ENCODE measurements at places on chromosomes 1 and 21. TPM values are rescaled to one million over a fixed set of nuclear protein-coding genes. Genes with fewer than 3 reads are reported as not detected.

DNA sequence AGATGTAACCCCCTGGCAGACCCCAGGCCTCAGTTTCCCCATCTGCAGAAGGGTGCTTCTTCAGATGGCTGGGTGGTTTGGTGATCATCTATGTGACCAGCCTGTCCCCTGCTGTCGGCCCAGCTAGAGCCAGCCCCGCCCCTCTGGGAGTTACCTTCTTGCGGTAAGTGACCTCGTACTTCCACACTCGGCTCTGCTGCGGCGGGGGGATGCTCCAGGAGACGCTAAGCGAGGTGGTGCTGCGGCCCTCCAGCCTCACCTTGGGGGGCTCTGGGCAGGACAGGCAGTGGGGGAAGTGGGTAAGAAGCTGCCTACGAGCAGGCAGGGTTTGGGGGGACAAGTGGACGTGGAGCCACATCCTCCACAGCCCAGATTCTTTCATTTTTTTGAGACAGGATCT lies 20.4 kb downstream of the EPHA2 start:
- H3K4me1 ChIP-seq, result peaks cover 6% of the 10 kb centered on the region
- no peak overlapping the region for H3K4me3 ChIP-seq
- no peaks in the 10 kb centered on the region for H3K27me3 ChIP-seq

GRCh38 chr21:31473685-31474345 lies 129.8 kb upstream of the TIAM1 start:
- H3K27ac ChIP-seq, result no peak overlapping the region
- no peak for DNase-seq
- peaks cover 7% of the 10 kb centered on the region for H3K36me3 ChIP-seq
- no peak overlapping the region for H3K4me3 ChIP-seq
- peaks cover 29% of the 10 kb centered on the region for H3K4me1 ChIP-seq
- H3K27me3 ChIP-seq, result no peaks in the 10 kb centered on the region

DNA sequence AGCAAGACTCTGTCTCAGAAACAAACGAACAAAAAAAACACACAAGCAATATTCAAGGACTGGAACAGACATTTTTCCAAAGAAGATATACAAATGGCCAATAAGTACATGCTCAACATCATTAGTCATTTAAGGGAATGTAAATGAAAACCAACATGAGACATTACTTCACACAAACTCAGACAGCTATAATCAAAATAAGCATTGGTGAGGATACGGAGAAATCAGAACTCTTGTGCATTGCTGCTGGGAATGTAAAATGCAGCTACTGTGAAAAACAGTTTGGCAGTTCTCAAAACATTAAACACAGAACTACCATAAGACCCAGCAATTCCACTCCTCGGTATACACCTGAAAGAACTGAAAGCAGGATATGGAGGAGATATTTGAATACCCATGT lies 15.4 kb downstream of the NOL9 start:
- H3K4me1 ChIP-seq, result no peaks in the 10 kb centered on the region
- no peaks in the 10 kb centered on the region for H3K27me3 ChIP-seq
- H3K36me3 ChIP-seq, result peaks cover 5% of the 10 kb centered on the region
- no peak overlapping the region for H3K27ac ChIP-seq
- no peak for DNase-seq

Gene OR2L13
- not detected for total RNA-seq

- no peaks in the 10 kb centered on the region for H3K27me3 ChIP-seq
- no peak overlapping the region for H3K4me3 ChIP-seq
- no peak for DNase-seq
- no peak overlapping the region for H3K27ac ChIP-seq
- peaks cover 12% of the 10 kb centered on the region for H3K4me1 ChIP-seq
- H3K36me3 ChIP-seq, result no peaks in the 10 kb centered on the region
Observed at GRCh38 chr1:187236676-187237075, 407.9 kb downstream of the PLA2G4A start.

- no peaks in the 10 kb centered on the region for H3K27me3 ChIP-seq
- no peak overlapping the region for H3K27ac ChIP-seq
- H3K4me3 ChIP-seq, result no peak overlapping the region
- DNase-seq, result no peak
Observed at GRCh38 chr1:229479660-229480399, 28.3 kb downstream of the NUP133 start.

DNA sequence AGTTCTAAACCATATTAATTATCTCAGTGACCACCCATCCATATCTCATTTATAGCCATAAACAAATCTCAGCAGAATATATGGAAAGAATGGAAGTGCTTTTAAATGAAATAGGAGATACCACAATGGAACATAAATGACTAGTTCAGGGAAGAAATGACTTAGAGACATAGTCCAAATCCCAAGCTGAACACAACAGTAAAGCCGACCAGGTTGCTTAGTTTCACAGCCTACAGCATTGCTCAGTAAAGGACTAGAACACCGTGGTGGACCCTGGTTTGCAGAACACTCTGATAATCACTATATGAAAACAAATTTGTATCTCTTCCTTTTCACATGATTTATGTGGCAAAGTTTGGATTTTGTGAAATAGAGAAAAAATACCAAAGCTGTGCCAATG lies 40.3 kb downstream of the MYSM1 start:
- H3K27me3 ChIP-seq, result no peaks in the 10 kb centered on the region
- H3K4me1 ChIP-seq, result no peaks in the 10 kb centered on the region
- no peak for DNase-seq
- H3K36me3 ChIP-seq, result peaks cover 26% of the 10 kb centered on the region

GRCh38 chr1:174262349-174263241 lies 103.3 kb downstream of the RABGAP1L start:
- H3K36me3 ChIP-seq, result no peaks in the 10 kb centered on the region
- H3K27ac ChIP-seq, result no peak overlapping the region
- H3K4me1 ChIP-seq, result no peaks in the 10 kb centered on the region
- DNase-seq, result no peak
- H3K4me3 ChIP-seq, result no peak overlapping the region
- no peaks in the 10 kb centered on the region for H3K27me3 ChIP-seq

DNA sequence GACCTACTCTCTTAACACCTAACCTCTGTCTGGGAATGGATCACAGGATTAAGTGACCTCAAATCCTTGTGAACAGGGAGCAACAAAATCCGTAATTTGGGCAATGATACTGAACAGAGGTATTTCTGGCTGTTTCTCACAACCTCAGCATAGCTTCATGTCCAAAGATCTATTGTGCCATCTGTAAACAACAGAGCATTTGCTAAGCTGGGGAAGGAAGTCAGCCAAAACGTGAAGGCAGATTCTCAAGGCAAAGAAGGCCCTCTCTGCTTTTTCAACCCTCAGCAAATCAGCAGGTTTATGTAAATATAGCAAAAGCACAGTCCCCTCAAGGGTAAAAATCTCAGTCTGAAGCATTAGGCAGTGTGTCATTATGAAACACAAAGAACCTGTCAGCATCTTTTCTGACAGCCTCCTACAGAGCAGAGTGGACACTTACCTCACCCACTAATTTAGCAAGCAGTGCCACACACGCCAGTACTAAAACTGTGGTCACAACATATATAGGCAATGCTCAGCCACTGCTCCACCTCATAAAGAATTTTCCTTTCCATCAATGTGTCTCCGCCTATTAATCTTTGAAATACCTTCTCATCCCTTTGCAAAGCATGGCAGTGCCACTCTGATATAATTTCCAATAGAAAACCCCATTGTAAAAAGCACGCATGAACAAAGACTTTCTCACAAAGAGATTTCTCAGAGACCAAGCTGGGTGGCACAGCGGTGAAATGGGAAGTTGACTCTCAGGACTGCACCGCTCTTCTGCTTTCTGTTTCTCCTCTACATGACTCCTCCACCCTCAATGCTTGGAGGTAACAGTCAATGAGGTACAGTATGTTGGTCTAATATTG lies 188.0 kb downstream of the RERE start:
- peaks cover 7% of the 10 kb centered on the region for H3K36me3 ChIP-seq
- no peaks in the 10 kb centered on the region for H3K27me3 ChIP-seq
- peaks cover 63% of the 10 kb centered on the region for H3K4me1 ChIP-seq
- DNase-seq, result no peak

Gene FAM177B
- 0.34 TPM for total RNA-seq

Gene PRELP
- 0.07 TPM for total RNA-seq

- peaks cover 25% of the 10 kb centered on the region for H3K27me3 ChIP-seq
- no peak for DNase-seq
- H3K4me3 ChIP-seq, result peak overlapping the region; percentile 81
- H3K4me1 ChIP-seq, result peaks cover 36% of the 10 kb centered on the region
- H3K36me3 ChIP-seq, result peaks cover 3% of the 10 kb centered on the region
Observed at GRCh38 chr1:41365772-41366454, 4.7 kb downstream of the FOXO6 start.

- no peak for DNase-seq
- peaks cover 3% of the 10 kb centered on the region for H3K27me3 ChIP-seq
- peak overlapping the region; percentile 6 for H3K27ac ChIP-seq
- peak overlapping the region; percentile 0 for H3K4me3 ChIP-seq
- H3K36me3 ChIP-seq, result peaks cover 4% of the 10 kb centered on the region
Observed at GRCh38 chr1:177190308-177190970, 19.7 kb downstream of the BRINP2 start.

DNA sequence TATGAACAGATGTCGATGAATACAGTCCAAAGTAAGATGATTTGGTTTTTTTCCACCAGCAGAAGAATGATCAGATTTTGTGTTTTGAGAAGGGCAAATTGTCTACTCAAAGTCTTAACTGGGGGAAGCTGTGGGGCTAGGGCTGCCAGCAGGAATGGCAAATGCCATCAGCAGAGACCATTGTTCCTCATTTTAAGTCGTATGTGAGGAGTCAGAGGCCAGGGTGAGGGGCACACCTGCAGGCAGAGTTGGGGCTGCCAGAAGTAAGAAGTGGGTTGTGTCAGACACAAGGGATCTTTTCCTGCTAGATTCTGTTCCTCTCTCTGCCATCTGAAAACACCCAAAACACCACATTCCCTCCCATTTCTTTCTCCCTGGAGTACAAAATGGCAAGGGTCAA lies 8.7 kb downstream of the PARK7 start:
- H3K36me3 ChIP-seq, result peaks cover 37% of the 10 kb centered on the region
- DNase-seq, result no peak
- H3K4me1 ChIP-seq, result peaks cover 9% of the 10 kb centered on the region
- no peaks in the 10 kb centered on the region for H3K27me3 ChIP-seq

- no peaks in the 10 kb centered on the region for H3K36me3 ChIP-seq
- H3K4me3 ChIP-seq, result no peak overlapping the region
- peaks cover 12% of the 10 kb centered on the region for H3K4me1 ChIP-seq
Observed at GRCh38 chr1:76426606-76427005, 352.1 kb downstream of the ST6GALNAC3 start.

Gene CASQ2
- not detected for total RNA-seq

DNA sequence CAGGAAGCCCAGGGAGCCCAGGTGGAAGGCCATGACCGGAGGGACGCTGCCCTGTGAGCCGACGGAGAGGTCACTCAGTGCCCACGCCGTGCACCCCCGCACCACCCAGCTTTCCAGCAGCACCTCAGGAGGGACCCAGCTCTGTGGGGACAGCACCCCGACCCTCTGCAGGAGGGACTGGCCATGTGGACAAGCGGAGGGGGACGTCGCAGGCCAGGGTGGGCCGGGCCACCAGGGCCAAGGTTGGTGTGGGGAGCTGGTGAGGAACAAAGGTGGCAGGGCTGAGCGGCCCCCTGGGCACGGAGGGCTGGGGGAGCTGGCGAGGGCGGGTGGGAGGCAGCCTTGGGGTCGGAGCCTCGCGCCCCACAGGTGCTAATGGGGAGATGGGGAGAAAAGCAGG lies 22.8 kb downstream of the NADK start:
- DNase-seq, result no peak
- no peak overlapping the region for H3K4me3 ChIP-seq
- H3K27ac ChIP-seq, result no peak overlapping the region
- no peaks in the 10 kb centered on the region for H3K4me1 ChIP-seq
- H3K36me3 ChIP-seq, result no peaks in the 10 kb centered on the region

Gene ACTN2
- total RNA-seq, result 0.21 TPM

DNA sequence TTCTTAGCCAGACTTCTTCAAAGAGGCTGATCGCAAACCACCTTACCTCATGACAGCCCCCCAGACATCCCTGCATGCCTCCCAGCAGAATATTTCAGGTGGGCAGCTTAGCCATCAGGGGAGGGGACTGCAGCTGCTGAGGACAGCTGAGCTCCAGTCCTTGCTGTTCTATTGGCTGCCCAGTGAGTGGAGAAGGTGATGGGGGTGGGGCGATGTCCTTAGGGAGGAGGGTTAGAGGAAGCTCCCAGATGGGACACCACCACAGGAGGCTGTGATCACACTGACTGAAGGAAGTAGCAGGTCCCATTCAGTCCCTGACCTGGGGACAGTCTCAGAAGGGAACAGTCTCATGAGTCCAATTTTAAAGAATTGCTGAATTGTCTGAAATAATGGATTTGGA lies 38.3 kb downstream of the GJA5 start:
- peaks cover 5% of the 10 kb centered on the region for H3K4me1 ChIP-seq
- H3K27ac ChIP-seq, result no peak overlapping the region

DNA sequence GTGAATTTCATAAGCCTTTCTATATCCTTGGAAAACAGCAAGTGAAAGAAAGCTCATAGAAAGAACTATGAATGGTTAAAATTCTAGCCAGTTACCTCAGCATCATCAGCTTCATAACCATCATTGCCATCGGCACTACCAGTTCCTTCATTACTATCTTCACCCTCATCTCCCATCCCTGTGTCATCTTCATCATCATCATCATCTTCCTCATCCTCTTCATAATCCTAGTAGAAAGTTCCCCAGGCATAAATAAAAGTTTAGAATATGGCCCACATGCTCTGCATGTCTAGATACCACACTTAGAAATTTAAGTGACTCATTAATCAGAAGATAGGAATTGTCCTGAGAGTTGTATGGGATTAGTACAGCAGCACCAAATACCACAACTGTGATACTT lies 49.0 kb downstream of the TPR start:
- H3K4me3 ChIP-seq, result no peak overlapping the region
- H3K36me3 ChIP-seq, result peaks cover 31% of the 10 kb centered on the region
- H3K27me3 ChIP-seq, result no peaks in the 10 kb centered on the region
- no peak for DNase-seq
- H3K27ac ChIP-seq, result no peak overlapping the region
